Epithelial cell of proximal tubule (primary cell): ENCODE measurements at places on chromosomes 4 and X.

- no peak for DNase-seq
These were observed 64.5 kb upstream of the CLDN34 start for GRCh38 chrX:9902656-9903055.

GRCh38 chr4:93788712-93789111 lies 39.8 kb upstream of the ATOH1 start:
- no peak for DNase-seq

DNA sequence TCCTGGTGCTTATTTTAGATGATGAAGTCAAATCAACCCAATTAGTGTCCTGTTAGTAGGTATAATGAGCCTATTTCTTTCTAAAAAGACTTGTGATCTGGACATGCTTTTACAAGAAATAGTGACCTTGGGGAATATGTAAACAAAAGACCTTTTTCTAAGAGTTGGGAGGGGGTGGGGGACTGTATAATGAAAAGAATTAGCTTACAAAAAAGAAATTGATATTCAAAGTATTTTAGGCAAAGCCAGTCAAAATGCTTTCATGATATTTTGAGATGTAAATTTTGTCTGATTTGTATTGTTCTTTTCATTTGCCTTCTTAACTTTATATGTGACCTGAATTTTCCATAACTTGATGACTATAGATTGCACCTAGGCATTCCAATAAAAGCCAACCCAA lies 114.6 kb downstream of the DCTD start:
- no peak for DNase-seq

GRCh38 chr4:162341533-162341932 lies 177.7 kb upstream of the FSTL5 start:
- no peak for DNase-seq

DNA sequence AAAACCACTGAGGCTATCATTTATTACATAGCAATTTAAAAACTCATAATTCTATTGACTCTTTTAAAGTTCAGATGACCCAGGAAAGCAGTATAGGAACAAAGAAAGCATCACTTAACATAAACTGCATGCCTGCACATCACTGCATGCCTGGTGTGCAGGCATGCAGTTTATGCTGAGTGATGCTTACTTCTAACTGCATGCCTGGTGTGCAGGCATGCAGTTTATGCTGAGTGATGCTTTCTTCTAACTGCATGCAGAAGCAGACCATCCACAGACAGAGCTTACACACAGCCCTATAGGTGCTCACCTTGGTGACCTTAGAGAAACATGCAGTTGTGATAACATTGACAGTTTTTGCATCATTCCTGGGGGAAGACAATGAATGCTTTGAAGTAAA lies 17.0 kb downstream of the SDAD1 start:
- no peak for DNase-seq

GRCh38 chr4:52726826-52727580 lies 24.2 kb downstream of the ERVMER34-1 start:
- DNase-seq, result no peak

DNA sequence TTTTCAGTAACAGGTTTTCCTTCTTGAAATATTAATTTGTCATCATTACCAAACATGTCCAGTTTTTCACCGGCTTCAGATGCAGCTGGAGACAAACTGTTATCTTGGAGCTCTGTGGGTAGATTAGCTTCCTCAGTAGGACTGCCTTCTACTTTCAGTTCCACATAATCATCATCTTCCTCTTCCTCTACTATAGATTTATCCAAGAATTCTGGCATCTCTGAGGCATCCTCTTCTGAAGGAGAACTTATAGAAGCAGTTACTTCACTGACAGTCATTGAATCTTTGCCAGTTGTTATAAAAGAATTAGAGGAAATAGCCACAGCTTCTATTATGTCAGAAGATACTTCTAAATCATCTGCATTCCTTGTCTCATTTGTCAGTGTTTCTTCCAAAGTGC lies 162.9 kb downstream of the LRBA start:
- no peak for DNase-seq
